Right atrium auricular region (tissue), 2 donors: ENCODE measurements at places on chromosomes 4 and X. TPM values are rescaled to one million over a fixed set of nuclear protein-coding genes. Genes with fewer than 3 reads are reported as not detected.

DNA sequence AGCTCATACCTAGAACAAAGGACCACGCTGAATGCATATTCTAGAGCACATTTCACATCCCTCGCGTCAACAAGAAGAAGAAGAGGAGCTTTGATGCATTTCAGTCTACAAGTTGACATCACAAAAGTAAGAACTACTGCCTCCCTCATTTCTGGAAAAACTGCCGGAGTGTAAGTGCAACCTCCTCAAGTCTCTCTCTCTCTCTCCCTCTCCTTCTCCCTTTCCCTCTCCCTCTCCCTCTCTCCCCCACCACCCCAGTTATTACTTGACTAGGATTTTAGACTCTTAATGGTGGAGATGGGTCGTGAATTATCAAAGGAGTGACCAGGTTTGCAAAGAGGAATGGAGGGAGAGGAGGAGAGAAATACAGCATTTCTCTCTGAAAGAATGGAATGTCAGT is 1.4 kb upstream of the IRS4 start:
- H3K4me1 ChIP-seq: peaks cover 19% of the 10 kb centered on the region
- no peak overlapping the region for H3K27ac ChIP-seq
- no peak overlapping the region for H3K4me3 ChIP-seq

- no peak for DNase-seq
- no peak overlapping the region for H3K4me3 ChIP-seq
- H3K27ac ChIP-seq: no peak overlapping the region
- no peaks in the 10 kb centered on the region for H3K4me1 ChIP-seq
Observed at GRCh38 chrX:143669395-143669794, 33.5 kb upstream of the SLITRK4 start.

- no peaks in the 10 kb centered on the region for H3K27me3 ChIP-seq
- H3K27ac ChIP-seq: no peak overlapping the region
- H3K4me1 ChIP-seq: no peaks in the 10 kb centered on the region
Observed at GRCh38 chrX:119292445-119292844, 56.4 kb downstream of the PGRMC1 start.

DNA sequence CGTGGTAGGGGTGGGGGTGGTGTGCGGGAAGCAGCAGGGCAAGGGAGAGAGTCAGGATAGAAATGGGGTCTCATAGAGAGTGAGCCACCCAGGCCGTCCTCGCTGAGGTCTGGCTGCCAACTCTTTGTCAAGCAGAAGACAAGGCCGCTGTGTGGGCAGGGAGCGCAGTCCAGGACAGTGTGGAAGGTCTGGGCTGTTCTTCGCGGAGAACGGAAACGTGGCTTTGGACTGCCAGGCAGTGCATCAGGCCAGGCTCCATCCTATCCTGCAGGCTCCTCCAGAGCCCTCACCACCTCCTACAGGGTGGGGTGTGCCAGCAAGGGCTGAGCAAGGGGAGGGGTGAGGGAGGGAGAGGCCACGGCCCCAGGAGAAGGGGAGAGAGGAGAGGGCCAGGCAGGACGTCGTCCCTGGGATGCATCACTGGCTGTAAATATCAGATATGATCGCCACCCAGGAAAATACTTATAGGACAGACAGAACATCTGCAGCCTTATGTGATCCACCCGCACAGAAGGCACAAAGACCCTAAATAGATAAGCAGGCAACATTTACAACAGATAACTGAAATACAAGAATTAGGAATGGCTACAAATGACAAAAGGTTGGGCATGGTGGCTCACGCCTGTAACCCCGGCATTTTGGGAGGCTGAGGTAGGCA is 85.3 kb downstream of the ABLIM2 start:
- no peak overlapping the region for H3K4me3 ChIP-seq
- DNase-seq: no peak
- no peaks in the 10 kb centered on the region for H3K36me3 ChIP-seq
- H3K27me3 ChIP-seq: no peaks in the 10 kb centered on the region

The ADGRG4 gene
- total RNA-seq: not detected
